CD4-positive, alpha-beta T cell treated with Interleukin-17A for 4 hours (primary cell): ENCODE measurements at places on chromosomes 12 and 14.

DNA sequence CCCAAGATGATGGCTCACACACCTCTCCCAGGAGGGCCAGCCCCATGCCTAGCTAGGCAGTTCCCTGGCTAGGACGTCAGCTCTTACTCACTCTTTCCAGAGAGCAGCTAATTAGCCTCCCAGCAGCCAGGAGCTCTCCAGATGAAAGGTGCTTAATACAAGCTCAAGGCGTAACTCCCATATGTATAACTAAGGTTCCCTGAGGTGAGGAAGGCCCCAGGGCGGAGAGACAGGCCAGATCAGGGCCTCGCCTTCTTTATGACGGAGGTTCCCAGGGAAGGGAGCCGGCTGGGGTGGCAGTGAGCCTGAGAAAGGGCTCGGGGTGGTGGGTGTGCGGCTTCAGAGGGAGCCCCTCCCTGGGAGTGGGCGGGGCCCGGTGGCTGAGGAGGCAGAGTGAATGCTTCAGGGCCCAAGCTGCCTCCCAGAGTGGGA is 26.4 kb upstream of the ZFP36L1 start:
- DNase-seq: peak; percentile 57

DNA sequence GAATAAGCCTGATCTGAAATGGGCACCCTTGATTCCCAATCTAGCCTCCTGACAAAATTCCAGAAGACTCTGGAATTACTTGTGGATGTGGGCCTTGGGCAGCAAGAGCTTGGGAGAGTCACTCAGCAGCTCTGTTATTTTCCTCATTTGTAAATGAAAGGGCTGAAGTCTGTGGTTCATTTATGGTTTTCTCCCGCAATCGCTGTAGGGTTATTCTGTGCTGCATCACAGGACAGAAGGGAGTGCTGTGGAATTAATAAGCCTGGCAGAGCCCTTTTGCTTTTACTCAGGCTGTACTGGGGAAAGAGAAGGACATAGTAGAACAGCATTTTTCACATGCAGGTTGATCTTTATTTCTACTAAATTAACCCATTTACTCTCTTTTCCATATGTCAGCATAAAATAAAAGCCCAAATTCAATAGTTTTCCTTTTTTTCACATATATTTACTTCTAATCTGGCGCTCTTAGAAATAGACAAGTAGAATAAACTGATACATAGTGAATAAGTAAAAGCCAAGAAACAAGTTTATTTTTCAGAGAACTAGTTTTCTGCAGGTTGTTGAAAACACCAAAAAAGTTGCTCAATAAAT is 49.2 kb downstream of the DUSP16 start:
- no peak for DNase-seq

GRCh38 chr12:80716696-80717469 is at the start of gene MYF5:
TSS of gene MYF5 (plus strand) at chr12:80716912. CDS start at chr12:80717064, 152 bp downstream.
- DNase-seq: no peak

DNA sequence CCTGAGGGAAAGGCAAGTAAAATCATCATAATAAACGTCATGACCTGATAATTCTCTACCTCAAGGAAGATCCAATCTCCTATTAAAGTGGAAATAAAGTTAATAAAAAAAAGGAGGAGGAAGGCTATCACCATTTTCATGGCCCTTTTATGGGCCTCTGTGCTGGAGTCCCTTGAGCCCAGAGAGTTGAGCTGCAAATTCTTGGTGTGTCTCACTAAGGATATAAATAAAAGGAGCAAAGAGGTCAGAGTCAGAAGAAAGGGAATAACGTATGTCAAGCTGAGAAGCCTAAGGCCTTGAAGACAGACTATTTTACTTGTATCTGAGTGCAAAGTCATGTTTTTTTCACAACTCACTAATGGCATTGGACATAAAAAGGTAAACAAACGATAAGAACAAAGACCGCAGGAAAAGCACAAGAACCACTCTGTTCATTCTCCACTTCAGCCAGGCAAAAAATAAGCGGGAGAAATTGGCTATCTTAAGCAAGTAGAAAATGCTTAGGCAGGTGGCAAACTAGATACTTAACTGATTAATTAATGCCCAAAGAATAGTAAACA is 12.0 kb upstream of the SMIM10L1 start:
- DNase-seq: no peak

DNA sequence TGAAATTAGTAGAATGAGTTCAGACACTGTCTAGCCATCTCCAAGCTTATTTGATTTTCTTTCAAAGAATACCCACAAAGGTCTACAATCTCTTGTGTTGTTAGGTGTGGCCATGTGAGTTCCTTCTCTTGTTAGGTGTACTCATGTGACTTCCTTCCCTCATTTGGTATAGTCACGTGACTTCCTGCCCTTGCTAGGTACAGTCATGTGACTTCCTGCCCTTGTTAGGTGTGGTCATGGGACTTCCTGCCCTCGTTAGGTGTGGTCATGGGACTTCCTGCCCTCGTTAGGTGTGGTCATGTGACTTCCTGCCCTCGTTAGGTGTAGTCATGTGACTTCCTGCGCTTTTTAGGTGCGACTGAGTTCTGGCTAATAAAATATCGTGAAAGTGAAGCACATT is 179.6 kb downstream of the TMX1 start:
- peak; percentile 12 for DNase-seq

DNA sequence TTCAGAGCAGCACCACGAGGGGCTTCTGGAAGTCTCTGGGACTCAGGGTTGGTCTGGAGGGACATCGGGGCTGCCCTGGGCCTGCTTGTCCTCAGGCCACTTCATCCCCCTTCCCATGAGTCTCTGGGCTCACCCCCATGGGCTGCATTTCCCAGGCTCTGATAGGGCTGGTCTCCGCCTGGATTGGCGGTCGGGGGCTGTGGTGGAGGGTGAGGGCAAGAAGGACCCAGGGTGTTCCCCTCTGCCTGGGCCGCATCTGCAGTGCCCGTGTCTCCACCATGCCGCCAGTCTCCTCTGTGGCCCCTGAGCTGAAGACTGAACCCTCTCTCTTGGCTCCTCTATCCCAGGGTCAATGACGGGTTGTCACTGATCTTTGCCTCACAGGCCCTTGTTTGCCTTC is 242.1 kb downstream of the ADGRD1 start:
- no peak for DNase-seq

DNA sequence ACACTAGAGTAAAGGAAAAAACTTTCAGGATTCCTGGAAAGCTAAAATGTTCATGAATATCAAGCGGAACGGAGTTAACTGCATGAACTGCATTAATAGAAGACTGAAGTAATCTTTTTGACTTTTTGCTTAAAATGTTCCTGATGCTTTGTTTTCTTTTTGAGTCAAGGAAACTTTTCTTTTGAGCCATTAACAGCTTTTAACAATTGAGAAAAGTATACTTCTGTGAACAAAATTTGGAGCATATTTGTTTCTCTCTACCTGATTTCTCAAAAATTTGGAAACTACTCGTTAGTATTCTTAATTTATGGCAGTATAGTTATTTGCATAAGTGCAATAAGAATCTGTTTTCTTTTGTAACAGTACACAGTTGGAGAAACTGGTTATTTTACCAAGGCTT is 78.5 kb downstream of the CALM1 start:
- DNase-seq: no peak
